SK-MEL-5 (cell line): ENCODE measurements at places on chromosomes 2 and 18.

DNA sequence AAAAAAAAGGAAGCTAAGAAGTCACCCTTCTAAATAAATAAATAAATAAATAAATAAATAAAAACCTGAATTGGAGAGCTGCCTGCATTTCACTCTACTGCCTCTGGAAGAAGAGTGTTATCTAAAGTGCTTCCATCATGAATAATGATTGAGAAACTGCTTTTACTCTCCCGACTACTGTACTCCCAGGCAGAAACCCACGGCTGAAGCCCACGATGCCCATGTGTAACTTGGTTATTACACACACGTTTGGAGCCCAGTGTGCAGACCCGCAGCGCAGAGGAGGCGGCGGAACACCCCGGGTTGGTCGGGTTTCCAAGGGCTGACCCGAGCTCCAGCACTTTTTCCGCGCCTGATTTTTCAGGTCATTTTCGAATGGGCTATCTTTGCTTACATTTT, 697 bp upstream of the SPATS2L start:
- peak; percentile 40 for DNase-seq

DNA sequence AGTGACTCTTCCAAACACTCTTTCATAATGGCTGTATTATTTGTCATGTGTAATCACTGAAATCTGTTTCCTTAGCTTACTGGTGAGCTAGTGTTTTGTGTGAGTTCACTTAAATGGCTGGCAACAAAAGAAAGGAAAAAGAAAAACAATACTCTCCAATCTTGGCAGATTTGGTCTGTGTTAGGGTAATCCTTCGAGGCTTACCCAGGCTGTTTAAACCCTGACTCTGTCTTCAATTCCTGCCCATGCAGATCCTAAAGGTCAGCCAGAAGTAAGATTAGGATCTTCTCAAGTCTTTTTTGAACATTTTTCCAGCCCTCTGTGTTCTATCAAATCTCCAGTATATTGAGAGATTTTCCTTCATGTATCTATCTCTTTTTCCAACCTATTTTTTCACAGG, 85.3 kb downstream of the CCDC178 start:
- DNase-seq, result no peak

DNA sequence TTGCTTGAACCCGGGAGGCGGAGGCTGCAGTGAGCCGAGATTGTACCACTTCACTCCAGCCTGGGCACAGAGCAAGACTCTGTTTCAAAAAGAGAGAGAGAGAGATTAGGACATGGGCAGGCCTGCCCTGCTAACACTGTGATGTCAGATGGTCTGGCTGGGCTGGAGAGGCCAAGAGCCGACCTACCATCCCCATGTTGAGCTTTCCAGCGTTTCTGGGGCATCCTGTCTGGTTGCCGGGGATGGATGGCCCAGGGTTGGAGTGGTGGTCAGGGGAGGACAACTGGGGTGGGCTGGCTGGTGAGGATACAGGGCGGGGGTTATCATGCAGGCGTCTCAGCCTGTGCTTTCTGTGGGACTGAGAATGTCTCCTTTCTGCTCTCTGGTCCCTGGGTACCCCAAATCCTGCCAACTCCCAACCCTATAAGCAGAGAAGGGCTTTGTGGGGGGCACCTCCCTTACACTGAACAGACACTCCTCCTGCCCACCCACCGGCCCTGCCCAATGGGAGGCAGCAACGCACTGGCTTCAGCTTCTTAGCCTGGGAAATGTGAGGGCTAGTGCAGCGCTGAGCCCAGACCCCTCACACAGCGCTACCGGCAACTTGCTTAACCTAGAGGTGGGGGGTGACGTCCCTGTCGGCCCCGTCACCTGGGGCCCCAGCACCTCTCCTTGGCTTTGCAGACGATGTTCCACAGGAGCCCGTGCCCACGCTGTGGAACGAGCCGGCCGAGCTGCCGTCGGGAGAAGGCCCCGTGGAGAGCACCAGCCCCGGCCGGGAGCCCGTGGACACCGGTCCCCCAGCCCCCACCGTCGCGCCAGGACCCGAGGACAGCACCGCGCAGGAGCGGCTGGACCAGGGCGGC, 5.4 kb downstream of the SNORC start:
- no peak for DNase-seq

DNA sequence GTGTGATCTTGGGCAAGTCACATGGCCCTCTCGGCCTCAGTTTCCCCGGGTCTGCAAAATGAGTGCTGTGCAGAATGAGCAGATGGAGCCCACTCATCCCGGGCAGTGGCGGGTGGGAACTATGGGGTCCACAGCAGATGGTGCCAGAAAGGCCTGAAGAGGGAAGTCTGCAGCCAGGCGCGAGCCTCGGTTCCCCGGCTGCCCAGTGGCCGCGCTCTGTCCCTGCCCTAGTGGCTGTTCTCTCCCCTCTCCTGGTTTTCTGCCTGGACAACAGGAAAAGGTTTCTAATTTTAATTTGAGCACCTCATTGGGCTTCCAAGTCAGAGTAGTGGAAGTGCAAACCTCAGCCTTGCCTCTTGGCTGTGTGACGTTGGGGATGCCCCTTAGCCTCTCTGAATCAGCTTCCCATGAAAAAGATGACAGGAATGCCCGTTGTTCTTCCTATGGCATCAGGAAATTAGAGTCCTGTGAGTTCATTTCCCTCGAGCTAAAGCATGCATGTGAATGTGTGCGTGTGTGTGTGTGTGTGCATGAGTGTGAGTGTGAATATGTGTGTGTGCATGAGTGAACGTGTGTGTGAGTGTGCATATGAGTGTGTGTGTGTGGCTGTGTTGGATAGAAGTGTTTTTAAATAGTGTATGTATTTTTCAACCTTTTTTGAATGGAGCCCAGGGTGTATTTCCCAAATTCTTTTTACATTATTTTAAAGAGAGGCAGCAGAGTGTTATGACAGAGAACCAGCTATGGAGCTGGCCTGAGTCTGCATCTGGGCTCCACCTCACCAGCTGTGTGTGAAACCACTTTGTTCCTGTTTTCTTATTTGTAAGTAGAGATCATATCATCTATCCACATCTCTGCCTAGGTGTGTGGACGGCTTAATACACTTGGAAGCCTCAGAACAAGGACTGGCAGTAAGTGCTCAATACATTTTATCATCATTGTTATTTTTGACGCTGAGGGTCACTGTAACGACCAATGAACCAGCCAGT, 41.3 kb downstream of the RRM2 start:
- DNase-seq, result no peak

DNA sequence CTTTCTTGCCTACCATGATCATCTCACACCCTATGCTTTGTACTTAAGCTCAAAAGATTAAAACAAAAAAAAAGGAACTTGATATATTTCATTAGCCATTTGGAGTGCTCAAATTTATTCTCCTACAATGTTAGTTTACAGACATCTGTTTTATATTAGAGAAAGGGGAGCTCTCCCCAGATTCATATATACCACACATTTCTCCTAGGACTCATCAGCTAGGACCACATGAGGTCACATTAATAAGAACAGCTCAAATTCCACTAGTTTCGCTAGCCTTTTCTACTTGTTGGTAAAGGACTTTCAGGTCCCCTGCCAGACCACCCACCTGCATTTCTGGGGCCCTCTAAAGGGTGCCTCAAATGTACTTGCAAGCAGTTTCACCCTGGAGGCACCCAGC, 151.2 kb upstream of the MMADHC start:
- no peak for DNase-seq

- DNase-seq, result peak; percentile 41
Measured at GRCh38 chr2:237196866-237197618, 111.4 kb downstream of the COPS8 start.

- no peak for DNase-seq
Measured at GRCh38 chr2:204183608-204184007, 247.0 kb downstream of the ICOS start.

DNA sequence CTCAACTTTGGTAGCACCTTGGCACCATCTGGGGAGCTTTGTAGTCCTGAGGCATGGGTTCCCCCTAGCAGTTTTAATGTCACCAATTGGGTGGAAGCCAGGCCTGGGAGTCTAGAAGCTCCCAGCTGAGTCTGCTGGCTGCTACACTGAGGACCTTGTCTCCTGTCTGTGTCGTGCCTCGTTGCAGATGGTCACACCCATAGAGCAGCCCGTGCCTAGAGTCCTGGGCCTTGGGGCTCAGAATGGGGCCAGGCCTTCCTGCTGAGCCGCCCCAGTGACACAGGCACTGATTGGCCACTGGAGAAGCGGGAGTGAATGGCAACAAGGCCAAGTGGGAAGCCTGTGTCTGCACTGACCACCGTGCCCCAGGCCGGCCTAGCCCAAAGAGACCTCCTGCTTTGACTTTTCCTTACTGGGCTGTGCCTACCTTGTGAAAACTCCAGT, 113.2 kb downstream of the SH3RF3 start:
- DNase-seq, result no peak

DNA sequence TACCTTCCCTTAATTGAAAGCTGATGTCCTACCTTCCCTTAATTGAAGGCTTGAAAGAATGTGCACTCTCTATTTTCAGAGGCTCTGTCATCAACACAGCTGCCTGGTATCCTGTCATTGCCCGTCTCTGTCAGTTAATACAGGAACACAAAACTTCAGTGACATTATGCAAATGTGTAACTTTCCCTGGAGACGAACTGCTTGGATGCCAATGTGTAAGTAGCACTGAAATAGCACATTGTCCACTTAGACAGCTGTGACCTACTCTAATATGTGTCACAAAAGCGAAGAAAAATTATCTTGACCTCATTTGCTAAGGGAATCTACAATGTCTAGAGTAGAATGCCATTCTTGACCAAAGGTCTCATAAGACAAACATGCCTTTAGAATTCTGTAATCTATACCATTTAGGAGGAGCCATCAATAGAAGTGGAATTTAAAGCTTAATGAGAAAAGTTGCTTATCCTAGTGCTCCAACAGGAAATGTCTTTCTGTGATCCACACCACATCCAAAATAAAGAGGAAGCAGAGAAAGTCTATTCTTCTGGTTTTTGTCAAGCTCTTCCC, 138.1 kb downstream of the BARD1 start:
- no peak for DNase-seq

GRCh38 chr18:25648716-25649260, 296.8 kb upstream of the ZNF521 start:
- no peak for DNase-seq

- DNase-seq, result no peak
Measured at GRCh38 chr2:118878531-118879149, 31.2 kb upstream of the EN1 start.

- peak; percentile 69 for DNase-seq
Measured at GRCh38 chr2:95389245-95390119, 13.0 kb upstream of the FAHD2A start.
